ENCODE measurements at places on chromosomes 1 and 21.

DNA sequence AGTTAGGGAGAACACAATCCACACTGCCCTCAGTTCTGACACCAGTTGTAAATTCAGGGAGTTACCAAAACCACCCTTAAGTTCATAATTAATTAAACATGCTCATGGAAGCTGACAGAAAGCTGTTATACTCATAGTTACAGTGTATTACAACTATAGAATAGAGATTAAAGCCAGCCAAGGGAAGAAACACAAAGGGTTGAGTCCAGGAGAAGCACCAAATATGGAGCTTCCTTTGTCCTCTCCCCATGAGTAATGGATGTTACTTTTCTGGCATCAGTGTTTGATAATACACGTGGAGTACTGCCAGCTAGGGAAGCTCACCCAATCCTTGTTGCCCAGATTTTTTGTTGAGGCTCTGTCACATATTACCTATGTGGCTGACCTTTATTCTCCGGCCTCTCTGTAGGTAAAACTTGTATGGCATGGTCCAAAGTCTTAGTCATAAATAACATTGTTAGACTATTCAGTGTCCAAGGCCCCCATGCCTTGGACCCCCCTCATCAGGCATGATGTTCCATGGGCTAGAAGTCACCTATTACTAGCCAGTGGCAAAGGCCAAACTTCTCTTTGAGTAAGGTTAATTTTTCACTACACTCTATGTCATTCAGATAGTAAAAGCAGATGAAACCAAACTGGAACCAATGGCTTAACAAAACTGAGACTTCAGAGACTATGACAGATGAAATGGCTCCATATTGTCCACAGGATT, 175.7 kb downstream of the GPR52 start:
- no peak for DNase-seq

- peak; percentile 69 for DNase-seq
These were observed 30.6 kb downstream of the FYB2 start for GRCh38 chr1:56788588-56788987.

DNA sequence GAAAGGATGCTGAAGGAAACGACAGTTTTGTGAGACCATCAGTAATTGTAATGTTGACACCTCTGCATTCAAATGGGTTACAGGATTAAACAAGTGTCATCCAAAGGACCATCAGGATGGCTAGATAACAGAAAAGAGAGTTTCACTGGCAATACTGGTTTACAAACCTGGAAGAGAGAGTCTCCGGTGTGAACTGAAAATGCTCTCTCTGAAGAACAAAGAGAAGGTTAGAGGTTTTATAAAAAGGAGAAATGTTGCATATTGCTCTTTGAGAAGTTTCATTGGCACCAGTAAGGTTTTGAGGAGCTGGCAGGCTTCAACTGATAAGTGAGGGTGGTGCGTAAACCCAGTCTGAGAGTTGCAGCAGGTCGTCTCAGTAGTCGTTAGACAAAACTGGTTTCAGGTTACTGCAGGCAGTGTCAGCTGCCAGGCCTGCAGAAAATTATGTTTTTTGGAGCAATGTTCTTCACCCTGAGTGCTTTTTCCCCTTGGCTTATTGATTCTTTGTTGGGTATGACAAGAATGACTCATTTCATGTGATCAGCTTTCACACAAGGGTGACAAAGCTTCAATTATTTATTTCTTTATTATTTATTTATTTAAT, 42.2 kb downstream of the KCNK1 start:
- DNase-seq: no peak

DNA sequence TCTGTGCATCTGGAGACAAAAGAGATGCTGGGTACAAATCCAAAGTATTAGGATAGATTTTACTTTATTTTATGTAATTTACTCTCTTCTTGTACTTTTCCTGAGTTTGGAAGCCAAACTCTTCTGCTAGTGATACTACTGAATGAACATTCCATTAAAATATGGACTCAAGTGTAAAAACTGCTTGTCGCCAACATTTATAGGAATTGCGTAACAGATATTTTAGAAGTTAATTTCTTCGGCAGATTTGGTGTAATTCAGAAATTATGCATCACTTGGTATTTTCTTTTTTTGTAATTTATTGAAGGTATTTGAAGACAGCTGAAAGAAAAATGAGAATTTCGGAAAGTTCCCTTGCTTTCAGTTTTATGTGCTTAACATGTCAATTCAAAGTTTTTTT, 137.0 kb downstream of the RABGAP1L start:
- DNase-seq: no peak

- no peak for DNase-seq
These were observed 633.8 kb downstream of the NCAM2 start for GRCh38 chr21:21631961-21632360.

Measured in NCI-H2107 (cell line).